ENCODE measurements at places on chromosomes 13 and 19. TPM values are rescaled to one million over a fixed set of nuclear protein-coding genes. Genes with fewer than 3 reads are reported as not detected.

CD79A gene
- 2.9 TPM for total RNA-seq

SBSN gene
- not detected for total RNA-seq

USP12 gene
- 21.0 TPM for total RNA-seq

GRCh38 chr19:52648336-52649016 is 10.3 kb upstream of the ZNF83 start:
- H3K27ac ChIP-seq = no peak overlapping the region
- no peaks in the 10 kb centered on the region for H3K27me3 ChIP-seq
- DNase-seq = no peak
- no peaks in the 10 kb centered on the region for H3K36me3 ChIP-seq
- no peaks in the 10 kb centered on the region for H3K4me1 ChIP-seq

BST2 gene
- total RNA-seq = 90.1 TPM

- no peak overlapping the region for H3K27ac ChIP-seq
- no peak for DNase-seq
- no peaks in the 10 kb centered on the region for H3K36me3 ChIP-seq
- no peaks in the 10 kb centered on the region for H3K4me1 ChIP-seq
- no peak overlapping the region for H3K4me3 ChIP-seq
Measured at GRCh38 chr13:67351909-67352308, 121.8 kb upstream of the PCDH9 start.

Data from breast epithelium (tissue), 4 donors.